IPS-NIHi11 (cell line): ENCODE measurements at places on chromosomes 5 and 9.

DNA sequence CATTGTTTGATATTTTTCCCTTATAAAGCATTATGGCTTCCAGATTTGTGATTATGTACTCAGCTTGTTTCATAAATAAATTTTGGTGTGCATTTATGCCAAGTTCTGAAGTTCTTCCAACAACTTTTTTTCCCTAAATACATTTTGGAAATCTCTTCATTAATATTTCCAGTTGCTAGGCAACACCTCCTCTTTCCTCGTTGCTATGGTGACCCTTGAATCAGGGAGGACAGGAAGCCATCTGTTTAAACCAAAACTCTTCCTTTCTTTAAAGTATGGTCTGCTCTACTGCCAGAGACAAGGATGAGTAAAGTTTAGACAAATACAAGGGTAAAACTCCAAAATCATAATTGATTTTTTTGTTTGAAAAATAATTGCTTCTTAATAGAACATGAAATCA, 779.3 kb downstream of the CDH9 start:
- DNase-seq: no peak

DNA sequence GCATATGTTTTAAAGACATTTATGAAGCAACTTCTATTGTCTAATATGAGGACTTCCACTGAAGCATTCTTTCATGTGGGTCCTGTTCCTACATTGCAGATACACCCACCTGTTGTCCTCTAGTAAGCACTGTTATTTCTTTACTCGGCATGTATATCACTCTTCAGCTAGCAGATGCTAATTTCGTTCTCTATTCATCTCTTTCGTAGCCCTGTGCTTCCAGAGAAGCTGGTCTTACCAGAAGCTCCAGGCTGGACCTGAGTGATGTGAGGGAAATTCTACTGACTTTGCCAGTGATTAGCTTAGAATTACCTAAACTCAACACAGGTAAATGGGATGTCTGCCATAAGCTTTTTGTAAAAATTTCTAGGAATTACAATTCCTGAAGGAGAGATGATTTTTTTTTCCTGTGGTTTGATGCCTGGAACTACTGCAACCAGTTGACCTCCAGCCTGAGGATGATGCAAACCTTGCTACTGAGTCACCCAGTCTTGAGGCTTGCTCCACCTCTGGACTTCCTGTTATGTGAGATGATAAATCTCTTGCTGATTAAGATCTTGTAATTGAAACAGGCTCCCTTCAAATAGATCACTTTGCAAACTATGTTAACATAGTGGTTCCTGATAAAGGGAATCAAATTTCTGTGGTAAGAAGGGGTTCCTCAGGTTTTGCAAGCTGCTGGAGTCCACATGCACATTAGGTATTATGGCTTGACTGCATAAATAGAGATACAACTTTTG, 52.2 kb upstream of the SPINK5 start:
- DNase-seq: no peak

DNA sequence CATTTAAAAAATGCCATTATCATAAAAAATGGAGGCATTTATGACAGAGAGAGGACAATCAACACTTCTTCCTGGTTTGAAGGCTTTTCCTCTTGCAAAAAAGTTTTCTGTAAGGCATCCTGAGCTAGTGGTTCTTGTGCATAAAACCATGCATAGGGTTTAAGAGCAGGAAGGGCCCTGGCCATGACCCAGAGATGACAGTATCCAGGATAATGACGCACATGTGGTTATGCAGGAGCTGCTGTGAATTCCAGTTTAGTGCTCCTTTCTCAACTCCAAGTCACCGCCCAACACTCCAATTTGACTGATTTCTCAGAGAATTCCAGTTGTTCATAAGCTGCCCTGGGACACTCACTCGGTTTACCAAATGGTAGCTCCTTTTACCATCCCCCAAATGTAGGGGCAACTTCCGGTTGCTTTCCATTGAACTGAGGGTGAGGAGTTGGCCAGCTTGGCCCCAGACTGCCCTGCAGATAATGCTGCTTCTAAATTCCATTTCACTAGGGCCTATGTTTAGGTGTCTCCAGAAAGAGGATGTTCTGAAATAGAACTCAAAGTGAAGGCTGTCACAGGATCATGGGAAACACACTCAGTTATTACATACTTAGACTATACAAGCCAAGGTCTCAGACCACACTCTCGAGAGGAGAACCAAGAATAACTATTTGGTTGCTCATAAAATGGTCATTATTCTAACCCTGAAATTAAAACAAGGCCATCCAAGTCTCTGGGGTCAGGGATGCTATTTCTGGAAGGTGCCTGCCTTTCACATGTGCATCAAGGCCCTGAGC, 179.1 kb downstream of the SLIT3 start:
- no peak for DNase-seq

- DNase-seq: no peak
Measured at GRCh38 chr9:95980262-95981125, 105.0 kb downstream of the ERCC6L2 start.

DNA sequence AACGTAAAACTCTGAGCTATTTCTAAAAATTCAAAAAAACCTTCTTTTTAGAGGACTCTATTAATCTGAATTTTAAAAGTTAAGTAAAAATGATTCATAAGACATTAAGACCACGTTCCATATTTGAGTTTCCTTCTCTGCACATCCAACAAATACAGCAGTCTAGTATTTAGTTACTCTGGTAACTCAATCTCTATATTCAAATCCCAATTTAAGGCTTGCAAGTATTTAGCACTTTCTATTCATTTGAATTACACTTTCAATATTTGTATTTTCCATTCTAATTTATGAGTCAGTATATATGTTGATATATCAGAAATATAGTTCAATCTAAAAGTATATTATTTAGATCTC, 17.7 kb downstream of the RFX3 start:
- DNase-seq: no peak

DNA sequence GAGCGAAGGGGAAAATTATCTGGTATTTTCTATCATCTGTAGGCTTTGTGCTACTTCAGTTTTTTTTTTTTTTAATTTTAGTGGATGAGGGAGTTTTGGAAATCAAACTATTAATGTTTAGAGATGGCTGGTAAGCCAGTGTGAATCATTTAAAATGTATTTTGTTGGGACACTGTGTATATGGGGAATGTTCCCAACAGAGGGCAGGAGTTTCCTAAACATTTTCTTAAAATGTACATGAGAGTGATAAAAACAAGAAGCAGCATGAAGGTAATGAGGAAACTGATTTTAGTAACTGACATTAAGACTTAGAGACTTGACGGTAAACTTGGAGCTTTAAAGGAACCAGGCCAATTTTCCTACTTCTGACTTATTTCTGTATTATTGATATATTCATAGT, 68.2 kb upstream of the ITGA2 start:
- no peak for DNase-seq
